Uterus (tissue), 4 donors: ENCODE measurements at places on chromosomes 5 and 9. TPM values are rescaled to one million over a fixed set of nuclear protein-coding genes. Genes with fewer than 3 reads are reported as not detected.

DNA sequence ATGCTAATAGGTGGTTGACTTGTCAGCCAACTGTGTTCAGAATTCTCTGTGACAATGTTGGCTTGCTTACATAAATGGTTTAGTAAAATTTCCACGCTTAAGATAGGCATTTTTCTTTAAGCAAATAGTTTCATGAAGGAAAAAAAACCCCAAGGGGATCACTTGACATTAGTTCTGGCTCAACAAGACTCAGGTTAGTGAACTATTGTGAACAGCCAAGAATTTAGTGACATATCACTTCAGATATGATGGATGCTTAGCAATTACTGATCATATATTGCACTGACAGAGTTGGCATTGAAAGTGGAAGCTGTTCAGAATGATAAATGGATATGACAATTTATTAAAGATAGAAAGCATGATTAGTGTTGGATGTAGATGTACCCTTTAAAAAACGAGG, 218.5 kb downstream of the TMEM232 start:
- no peaks in the 10 kb centered on the region for H3K27me3 ChIP-seq
- no peaks in the 10 kb centered on the region for H3K4me1 ChIP-seq
- no peak for DNase-seq

GRCh38 chr5:39639618-39640089, 214.9 kb upstream of the DAB2 start:
- H3K27ac ChIP-seq = no peak overlapping the region
- H3K27me3 ChIP-seq = no peaks in the 10 kb centered on the region
- H3K4me3 ChIP-seq = no peak overlapping the region

- H3K36me3 ChIP-seq = no peaks in the 10 kb centered on the region
- no peaks in the 10 kb centered on the region for H3K4me1 ChIP-seq
- DNase-seq = no peak
- no peak overlapping the region for H3K27ac ChIP-seq
- H3K27me3 ChIP-seq = no peaks in the 10 kb centered on the region
Observed at GRCh38 chr5:154396128-154396527, 49.7 kb upstream of the SAP30L start.

GRCh38 chr9:801399-802071, 40.0 kb upstream of the DMRT1 start:
- no peaks in the 10 kb centered on the region for H3K4me1 ChIP-seq
- H3K27ac ChIP-seq = no peak overlapping the region
- H3K36me3 ChIP-seq = no peaks in the 10 kb centered on the region
- DNase-seq = peak; percentile 36

DNA sequence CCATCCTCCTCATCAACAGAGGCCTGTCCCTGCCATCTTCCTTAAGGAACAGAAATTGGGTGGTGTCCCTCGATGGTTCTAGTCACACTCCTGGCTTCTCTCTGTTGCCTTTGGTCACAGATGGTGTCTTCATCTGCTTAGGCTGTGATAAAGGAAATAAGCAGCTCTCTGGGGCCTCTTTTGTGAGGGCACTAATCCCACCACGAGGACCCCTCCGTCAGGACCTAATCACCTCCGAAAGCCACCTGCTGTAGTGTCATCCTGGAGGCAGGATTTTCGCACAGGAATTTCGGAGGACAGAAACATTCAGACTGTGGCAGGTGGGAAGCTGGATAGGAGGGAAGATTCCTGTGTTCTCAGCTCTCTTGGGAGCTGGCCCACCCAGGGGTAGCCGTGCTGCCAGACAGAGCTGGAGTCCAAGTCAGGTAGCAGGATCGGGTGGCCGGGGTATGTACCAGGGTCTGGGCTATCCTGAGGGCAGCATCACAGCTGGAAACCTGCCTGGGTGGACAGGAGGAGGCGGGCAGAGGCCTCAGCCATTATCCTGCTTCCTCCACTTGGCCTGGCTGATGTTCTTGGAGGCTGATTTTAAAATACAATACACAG, 59.5 kb downstream of the ANKRD33B start:
- no peak overlapping the region for H3K4me3 ChIP-seq
- no peaks in the 10 kb centered on the region for H3K36me3 ChIP-seq
- no peaks in the 10 kb centered on the region for H3K27me3 ChIP-seq
- peaks cover 5% of the 10 kb centered on the region for H3K4me1 ChIP-seq
- DNase-seq = no peak
- no peak overlapping the region for H3K27ac ChIP-seq

- peak; percentile 41 for DNase-seq
- no peaks in the 10 kb centered on the region for H3K27me3 ChIP-seq
- no peaks in the 10 kb centered on the region for H3K36me3 ChIP-seq
- H3K27ac ChIP-seq = peak overlapping the region; percentile 99
- no peaks in the 10 kb centered on the region for H3K4me1 ChIP-seq
Observed at GRCh38 chr9:96420468-96421219, 2.5 kb upstream of the ZNF367 start.

- H3K27ac ChIP-seq = no peak overlapping the region
- no peak overlapping the region for H3K4me3 ChIP-seq
- no peaks in the 10 kb centered on the region for H3K27me3 ChIP-seq
- DNase-seq = no peak
- H3K36me3 ChIP-seq = no peaks in the 10 kb centered on the region
Observed at GRCh38 chr9:114244570-114244969, 78.3 kb upstream of the ORM1 start.

DNA sequence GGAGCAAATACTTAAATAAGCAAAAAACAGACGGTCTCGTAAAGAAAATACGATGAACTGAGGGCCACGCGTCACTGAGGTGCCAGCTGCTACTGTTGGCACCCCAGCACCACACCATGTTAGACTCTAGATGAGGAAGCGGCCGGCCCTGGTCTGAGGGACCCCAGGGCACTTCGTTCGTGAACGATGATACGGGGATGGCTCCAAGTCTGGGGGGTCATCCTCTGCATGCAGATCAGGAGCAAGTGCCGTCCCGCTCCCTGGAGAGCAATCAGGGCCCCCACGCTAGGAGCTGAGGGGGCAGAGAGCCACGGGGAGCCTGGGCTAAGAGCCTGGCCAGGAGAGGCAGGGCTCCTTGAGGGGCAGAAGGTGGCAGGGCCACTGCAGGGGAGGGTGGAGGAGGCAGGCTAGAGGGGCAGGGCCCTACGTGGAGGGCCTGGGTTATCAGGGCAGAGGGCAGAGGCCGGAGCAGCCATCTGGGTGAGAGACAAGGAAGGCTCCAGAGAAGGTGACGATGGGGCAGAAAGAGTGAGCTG, 24.1 kb downstream of the SARDH start:
- H3K4me3 ChIP-seq = no peak overlapping the region
- H3K4me1 ChIP-seq = no peaks in the 10 kb centered on the region
- peak overlapping the region; percentile 33 for H3K27ac ChIP-seq
- no peaks in the 10 kb centered on the region for H3K36me3 ChIP-seq
- no peak for DNase-seq

- no peaks in the 10 kb centered on the region for H3K4me1 ChIP-seq
- H3K36me3 ChIP-seq = no peaks in the 10 kb centered on the region
- H3K4me3 ChIP-seq = peak overlapping the region; percentile 40
Observed at GRCh38 chr9:8857068-8857925, 1057.7 kb upstream of the DMAC1 start.

- no peak overlapping the region for H3K4me3 ChIP-seq
- no peak overlapping the region for H3K27ac ChIP-seq
- no peak for DNase-seq
Observed at GRCh38 chr5:40778133-40778532, 20.0 kb downstream of the PRKAA1 start.

DNA sequence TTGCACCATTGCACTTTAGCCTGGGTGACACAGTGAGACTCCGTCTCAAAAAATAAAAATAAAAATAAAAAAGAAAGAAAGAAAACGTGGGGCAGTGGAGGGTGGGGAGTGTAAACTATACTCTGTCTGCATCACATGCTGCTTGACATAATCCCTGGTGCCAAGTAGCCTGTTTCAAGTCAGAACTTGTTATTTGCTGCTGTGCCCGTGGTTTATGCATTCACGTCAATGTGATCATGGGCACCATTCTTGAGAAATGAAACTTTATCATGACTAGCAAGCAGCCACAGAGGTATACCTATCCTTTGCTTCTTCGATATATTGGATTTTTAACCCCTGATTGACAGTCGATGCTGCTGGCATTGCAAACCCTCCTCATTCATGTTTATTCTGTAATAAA, 4.1 kb upstream of the SMU1 start:
- no peaks in the 10 kb centered on the region for H3K36me3 ChIP-seq
- H3K4me3 ChIP-seq = no peak overlapping the region
- no peaks in the 10 kb centered on the region for H3K27me3 ChIP-seq
- peak overlapping the region; percentile 46 for H3K27ac ChIP-seq
- DNase-seq = no peak

- H3K27ac ChIP-seq = no peak overlapping the region
- no peaks in the 10 kb centered on the region for H3K36me3 ChIP-seq
- H3K4me3 ChIP-seq = no peak overlapping the region
- DNase-seq = no peak
Observed at GRCh38 chr9:99896119-99896518, 10.3 kb upstream of the STX17 start.

GRCh38 chr5:173499471-173500212, 116.8 kb downstream of the BOD1 start:
- H3K27ac ChIP-seq = no peak overlapping the region
- H3K36me3 ChIP-seq = no peaks in the 10 kb centered on the region
- no peak overlapping the region for H3K4me3 ChIP-seq
- H3K4me1 ChIP-seq = no peaks in the 10 kb centered on the region

DNA sequence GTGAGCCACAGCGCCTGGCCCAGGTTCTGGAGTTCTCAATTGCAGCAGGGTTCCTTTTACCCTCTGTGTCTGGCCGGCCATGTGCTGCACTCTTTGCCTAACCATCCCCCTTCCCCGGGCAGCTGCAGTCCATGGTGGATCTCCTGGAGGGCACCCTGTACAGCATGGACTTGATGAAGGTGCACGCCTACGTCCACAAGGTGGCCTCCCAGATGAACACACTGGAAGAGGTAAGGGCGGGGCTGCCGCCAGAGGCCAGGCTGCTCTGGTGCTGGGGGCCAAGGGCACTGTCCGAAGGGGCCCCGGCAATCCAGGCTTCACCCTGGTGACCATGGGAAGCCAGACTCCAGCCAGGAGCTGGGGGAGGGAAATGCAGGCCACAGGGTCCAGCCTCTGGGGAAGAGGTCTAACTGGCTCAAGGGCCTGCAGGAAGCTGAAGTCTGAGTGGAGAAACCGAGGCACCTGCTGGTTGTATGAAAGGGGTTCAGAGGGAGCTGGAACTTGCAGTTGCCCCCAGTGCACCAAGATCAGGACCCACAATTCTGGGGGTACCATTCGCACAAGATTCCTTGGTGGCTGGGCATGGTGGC, 18.1 kb downstream of the OLFML2A start:
- peaks cover 20% of the 10 kb centered on the region for H3K4me1 ChIP-seq
- no peak for DNase-seq
- no peak overlapping the region for H3K4me3 ChIP-seq
- H3K36me3 ChIP-seq = no peaks in the 10 kb centered on the region
- H3K27ac ChIP-seq = peak overlapping the region; percentile 63

DNA sequence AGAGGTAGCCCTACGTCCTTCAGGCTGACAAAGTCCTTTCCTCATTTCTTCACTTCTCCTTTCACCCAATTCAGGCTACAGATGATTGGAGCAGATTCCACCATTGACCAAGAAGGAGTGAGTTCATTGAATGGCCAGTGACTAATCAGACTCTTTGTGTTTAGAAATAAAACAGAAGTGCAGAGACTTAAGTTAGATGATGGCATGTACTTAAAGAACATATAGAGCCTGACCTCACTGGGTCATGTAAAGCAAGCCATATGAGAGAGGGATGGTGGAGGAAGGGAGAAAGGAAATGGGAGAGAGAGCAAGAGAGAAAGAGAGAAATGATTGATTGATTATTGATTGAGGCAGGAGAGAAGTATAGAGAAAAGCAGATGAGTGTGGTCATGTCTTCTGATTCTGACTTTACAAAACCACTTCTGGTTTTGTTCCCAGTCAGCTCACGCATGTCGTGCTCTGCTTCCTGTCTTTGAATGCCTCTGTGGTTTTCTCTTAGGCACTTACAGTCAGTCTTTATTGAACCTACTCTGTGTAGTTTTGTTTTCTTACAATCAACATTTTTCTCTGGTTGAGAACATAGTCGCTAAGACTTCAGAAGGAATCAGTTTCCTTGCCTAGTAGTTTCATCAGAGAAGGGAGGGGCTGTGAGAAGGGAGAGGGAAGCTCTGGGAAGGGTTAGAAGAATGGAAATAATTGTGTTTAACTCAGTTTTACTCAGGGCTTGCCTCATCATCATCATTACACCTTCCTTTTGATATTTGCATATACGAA, 149.2 kb upstream of the KLF9 start:
- no peaks in the 10 kb centered on the region for H3K27me3 ChIP-seq
- peak overlapping the region; percentile 9 for H3K27ac ChIP-seq
- no peaks in the 10 kb centered on the region for H3K4me1 ChIP-seq
- no peak for DNase-seq
- no peak overlapping the region for H3K4me3 ChIP-seq
- H3K36me3 ChIP-seq = no peaks in the 10 kb centered on the region

- DNase-seq = peak; percentile 84
- H3K36me3 ChIP-seq = no peaks in the 10 kb centered on the region
- no peak overlapping the region for H3K4me3 ChIP-seq
- peak overlapping the region; percentile 88 for H3K27ac ChIP-seq
Observed at GRCh38 chr5:149485655-149486615, 65.3 kb downstream of the CSNK1A1 start.

- no peak for DNase-seq
- H3K4me3 ChIP-seq = no peak overlapping the region
- no peak overlapping the region for H3K27ac ChIP-seq
- H3K36me3 ChIP-seq = no peaks in the 10 kb centered on the region
- no peaks in the 10 kb centered on the region for H3K4me1 ChIP-seq
- H3K27me3 ChIP-seq = no peaks in the 10 kb centered on the region
Observed at GRCh38 chr9:92711146-92711545, 41.2 kb upstream of the IPPK start.

- DNase-seq = no peak
- H3K36me3 ChIP-seq = no peaks in the 10 kb centered on the region
- H3K4me3 ChIP-seq = no peak overlapping the region
- H3K27me3 ChIP-seq = no peaks in the 10 kb centered on the region
Observed at GRCh38 chr5:6081727-6082210, 296.6 kb downstream of the MED10 start.

GRCh38 chr5:74035521-74035937, 409.5 kb downstream of the ARHGEF28 start:
- no peak overlapping the region for H3K27ac ChIP-seq
- no peaks in the 10 kb centered on the region for H3K27me3 ChIP-seq
- no peaks in the 10 kb centered on the region for H3K4me1 ChIP-seq

The DPP7 gene
- 100.0 TPM for total RNA-seq

The TAS2R1 gene
- total RNA-seq = not detected

The ELAVL2 gene
- not detected for total RNA-seq

The PHF24 gene
- total RNA-seq = under 0.01 TPM

The PCDHB5 gene
- 16.4 TPM for total RNA-seq
